ENCODE measurements at places on chromosomes 6 and 20. TPM values are rescaled to one million over a fixed set of nuclear protein-coding genes. Genes with fewer than 3 reads are reported as not detected.

Gene STX11
- polyA plus RNA-seq, result 11.5 TPM

Gene ZFP64
- polyA plus RNA-seq, result 12.8 TPM

Gene PXT1
- not detected for polyA plus RNA-seq

Gene ETV7
- polyA plus RNA-seq, result 5.1 TPM

Gene MROH8
- polyA plus RNA-seq, result 2.0 TPM

Gene TRIM10
- polyA plus RNA-seq, result not detected

Gene GNAS-AS1
- polyA plus RNA-seq, result not detected

Gene CARMIL1
- polyA plus RNA-seq, result 1.1 TPM

Gene SERINC1
- polyA plus RNA-seq, result 59.3 TPM

Gene C6orf118
- polyA plus RNA-seq, result not detected

Measured in IgD-negative memory B cell (primary cell).